Mammary microvascular endothelial cell (primary cell): ENCODE measurements at places on chromosomes 16 and 17. TPM values are rescaled to one million over a fixed set of nuclear protein-coding genes. Genes with fewer than 3 reads are reported as not detected.

The GAST gene
- not detected in 2 replicates for total RNA-seq

The AATF gene
- 37.1 and 42.8 TPM in 2 replicates for total RNA-seq

The KRT31 gene
- not detected in 2 replicates for total RNA-seq

The GRAPL gene
- 13.8 and 14.4 TPM in 2 replicates for total RNA-seq

The CDH11 gene
- total RNA-seq: 6.8 and 12.1 TPM in 2 replicates

The SLC38A7 gene
- total RNA-seq: 16.8 and 24.5 TPM in 2 replicates

The VMO1 gene
- 0.13 and 0.44 TPM in 2 replicates for total RNA-seq

The FOXN1 gene
- not detected in 2 replicates for total RNA-seq

The CDH15 gene
- total RNA-seq: not detected in 2 replicates

The CFAP97D1 gene
- total RNA-seq: not detected in 2 replicates

The TEX14 gene
- 0.27 TPM in 1 of 2 replicates, not detected in the other for total RNA-seq

The ARHGDIG gene
- 0.20 and 2.0 TPM in 2 replicates for total RNA-seq

The NRN1L gene
- 0.69 TPM in 1 of 2 replicates, not detected in the other for total RNA-seq

The TEKT5 gene
- not detected in 2 replicates for total RNA-seq

The TEX19 gene
- total RNA-seq: not detected in 2 replicates

The HS3ST6 gene
- total RNA-seq: not detected in 2 replicates

The TMEM114 gene
- total RNA-seq: not detected in 2 replicates

The NACA2 gene
- not detected in 2 replicates for total RNA-seq

The NFAT5 gene
- 8.9 and 10.5 TPM in 2 replicates for total RNA-seq

The MYH8 gene
- total RNA-seq: not detected in 2 replicates

The CCR7 gene
- total RNA-seq: not detected in 2 replicates

The VWA3A gene
- total RNA-seq: not detected in 2 replicates

The CLEC18A gene
- under 0.01 TPM in 1 of 2 replicates, not detected in the other for total RNA-seq

The TBX2 gene
- under 0.01 and 0.10 TPM in 2 replicates for total RNA-seq

The KRTAP3-2 gene
- not detected in 2 replicates for total RNA-seq

The MT4 gene
- not detected in 2 replicates for total RNA-seq

The ASPHD1 gene
- 0.07 and 0.34 TPM in 2 replicates for total RNA-seq

The ABI3 gene
- total RNA-seq: 71.1 and 73.1 TPM in 2 replicates

The PRAC2 gene
- not detected in 2 replicates for total RNA-seq

The C16orf92 gene
- not detected in 2 replicates for total RNA-seq

The CMTR2 gene
- 15.8 and 18.7 TPM in 2 replicates for total RNA-seq

The UMOD gene
- not detected in 2 replicates for total RNA-seq

The FAM20A gene
- not detected in 2 replicates for total RNA-seq

The KRTAP17-1 gene
- not detected in 2 replicates for total RNA-seq

The SDR42E2 gene
- total RNA-seq: not detected in 2 replicates

The RNF167 gene
- total RNA-seq: 41.0 and 49.0 TPM in 2 replicates

The MLYCD gene
- 1.1 and 1.4 TPM in 2 replicates for total RNA-seq

The AIPL1 gene
- total RNA-seq: 0.67 TPM in 1 of 2 replicates, not detected in the other

The EVPL gene
- total RNA-seq: 0.05 TPM in 1 of 2 replicates, not detected in the other

The SLC5A2 gene
- not detected in 2 replicates for total RNA-seq

The WSCD1 gene
- total RNA-seq: 15.4 and 18.1 TPM in 2 replicates

The RAB34 gene
- total RNA-seq: 64.0 and 66.2 TPM in 2 replicates

The SLC13A2 gene
- not detected in 2 replicates for total RNA-seq

The TNFRSF17 gene
- not detected in 2 replicates for total RNA-seq

The PRR29 gene
- total RNA-seq: 0.27 TPM in 1 of 2 replicates, not detected in the other

The MRM3 gene
- 21.6 and 25.9 TPM in 2 replicates for total RNA-seq

The NCBP3 gene
- 14.2 and 14.5 TPM in 2 replicates for total RNA-seq

The KRTAP4-6 gene
- not detected in 2 replicates for total RNA-seq

The SOST gene
- total RNA-seq: not detected in 2 replicates

The TVP23A gene
- total RNA-seq: not detected in 2 replicates

The TNFRSF13B gene
- not detected in 2 replicates for total RNA-seq

The CCL8 gene
- not detected in 2 replicates for total RNA-seq
